Fibroblast of upper back skin (primary cell): ENCODE measurements at places on chromosomes 6 and 20.

DNA sequence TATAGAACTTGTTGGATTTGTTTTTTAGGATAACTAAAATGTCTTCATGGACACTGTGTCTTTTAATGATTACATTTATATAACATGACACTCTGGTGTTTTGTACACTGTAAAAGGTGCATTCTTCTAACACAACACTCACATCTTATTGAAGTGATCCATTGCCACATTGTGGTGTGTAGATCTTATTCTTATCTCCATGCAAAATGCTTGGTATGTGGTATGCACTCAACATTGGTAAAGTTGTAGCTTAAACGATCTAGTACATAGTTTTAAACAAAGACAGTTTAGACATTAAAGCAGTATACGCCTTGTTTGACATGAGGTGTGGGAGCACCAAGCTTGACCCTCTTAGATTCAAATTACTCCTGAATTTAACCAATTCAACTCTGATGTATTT is 84.7 kb downstream of the SASH1 start:
- no peak for DNase-seq

DNA sequence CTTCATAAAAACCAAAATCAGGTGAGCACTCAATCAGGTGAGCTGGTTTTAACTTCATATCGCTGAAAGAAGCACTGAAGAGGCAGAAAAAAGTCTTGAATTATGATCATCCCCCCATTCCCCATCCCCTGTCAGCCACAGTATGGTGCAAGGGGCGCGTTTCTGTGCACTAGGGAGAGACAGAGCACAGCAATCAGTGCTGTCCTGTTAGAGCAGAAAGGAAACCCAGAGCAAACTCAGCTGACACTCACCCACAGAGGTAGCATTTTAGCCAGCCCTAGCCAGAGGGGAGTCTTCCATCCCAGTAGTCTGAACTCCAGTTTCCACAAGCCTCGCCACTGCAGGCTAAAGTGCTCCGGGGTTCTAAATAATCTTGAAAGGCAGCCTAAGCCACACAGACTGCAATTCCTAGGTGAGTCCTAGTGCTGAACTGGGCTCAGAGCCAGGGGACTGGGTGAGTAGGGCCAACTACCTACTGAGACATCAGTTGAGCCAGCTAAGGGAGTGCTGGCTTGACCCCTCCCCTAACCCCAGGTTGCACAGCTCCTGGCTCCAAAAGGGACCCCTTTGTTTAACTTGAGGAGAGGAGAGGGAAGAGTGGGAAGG is 1352.6 kb upstream of the GJE1 start:
- no peak for DNase-seq

DNA sequence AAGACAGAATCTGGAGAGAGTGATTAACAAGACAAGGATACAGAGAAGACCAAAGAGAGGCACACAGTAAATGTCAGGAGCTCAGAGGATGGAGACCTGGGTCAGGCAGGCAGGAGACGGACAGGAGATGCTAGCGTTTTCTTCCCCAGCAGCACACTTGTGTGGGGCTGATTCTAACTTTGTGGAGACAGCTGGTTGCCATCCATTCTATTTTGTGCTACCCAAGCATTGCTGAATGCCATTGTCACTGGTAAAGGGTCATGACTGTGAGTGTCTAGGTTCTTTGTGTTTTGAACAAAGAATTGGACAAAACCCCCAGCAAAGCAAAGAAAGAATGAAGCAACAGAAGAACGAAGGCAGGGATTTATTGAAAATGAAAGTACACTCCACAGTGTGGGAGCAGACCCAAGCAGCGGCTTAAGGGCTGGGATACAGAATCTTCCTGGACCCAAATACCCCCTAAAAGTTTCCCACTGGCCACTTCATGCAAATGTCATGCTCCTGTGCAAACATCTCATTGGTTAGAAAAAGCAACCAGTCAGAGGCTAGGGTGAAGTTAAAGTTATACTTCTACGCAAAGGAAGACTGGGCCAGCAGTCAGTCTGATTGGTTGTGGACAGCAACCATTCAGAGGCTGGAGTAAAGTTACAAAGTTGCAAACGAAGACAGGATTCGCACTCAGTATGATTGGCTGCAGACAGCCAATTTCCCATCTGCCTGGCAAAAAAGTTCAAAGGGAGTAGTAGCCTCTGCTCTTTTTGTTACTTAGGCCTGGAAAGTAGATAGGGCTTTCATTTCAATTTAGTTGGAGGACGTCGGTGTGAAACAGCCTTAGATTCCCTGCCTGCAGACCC is 17.5 kb downstream of the PTK7 start:
- peak; percentile 78 for DNase-seq

DNA sequence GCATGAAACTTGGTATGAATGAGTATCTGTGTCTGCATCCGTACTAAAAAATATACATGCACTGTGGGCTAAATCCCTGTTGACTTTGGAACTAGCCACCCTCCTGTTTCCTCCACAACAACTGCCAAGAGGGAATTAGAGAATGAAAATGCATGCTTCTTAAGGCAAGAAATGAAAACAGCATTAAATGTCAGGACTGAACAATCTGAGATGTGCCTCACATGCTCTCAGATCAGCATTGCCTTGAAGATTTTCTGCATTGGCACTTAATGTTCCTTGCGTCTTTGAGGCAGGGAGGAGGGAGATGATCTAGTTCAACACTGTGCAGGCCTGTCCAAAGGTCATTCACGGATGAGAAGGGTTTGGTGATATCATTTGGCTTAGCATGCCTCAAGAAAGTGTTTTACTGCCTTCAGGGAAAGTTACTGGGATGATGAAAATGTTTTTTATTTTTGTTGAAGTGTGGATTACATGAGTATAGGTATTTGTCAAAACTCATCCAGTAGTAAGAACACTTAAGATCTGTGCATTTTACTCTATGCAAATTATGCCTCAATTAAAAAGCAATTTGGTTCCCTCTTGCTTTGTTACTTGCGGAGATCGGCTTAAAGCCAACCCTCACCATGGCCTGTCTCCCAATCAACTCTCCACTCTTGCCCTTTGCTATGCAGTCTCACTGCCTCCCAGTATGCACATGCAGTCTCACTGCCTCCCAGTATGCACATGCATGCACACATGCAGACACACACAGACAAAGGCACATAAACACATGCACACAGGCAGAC is 47.5 kb upstream of the RIN2 start:
- no peak for DNase-seq

GRCh38 chr6:6001443-6001842 is 5.3 kb downstream of the NRN1 start:
- no peak for DNase-seq
